Karpas-422 (cell line): ENCODE measurements at places on chromosomes 12 and 14.
A peak's percentile ranks its signal among the peaks of the same experiment; 100 is the strongest.

- no peak for DNase-seq
Measured at GRCh38 chr14:74614508-74615495, 2.8 kb upstream of the LTBP2 start.

DNA sequence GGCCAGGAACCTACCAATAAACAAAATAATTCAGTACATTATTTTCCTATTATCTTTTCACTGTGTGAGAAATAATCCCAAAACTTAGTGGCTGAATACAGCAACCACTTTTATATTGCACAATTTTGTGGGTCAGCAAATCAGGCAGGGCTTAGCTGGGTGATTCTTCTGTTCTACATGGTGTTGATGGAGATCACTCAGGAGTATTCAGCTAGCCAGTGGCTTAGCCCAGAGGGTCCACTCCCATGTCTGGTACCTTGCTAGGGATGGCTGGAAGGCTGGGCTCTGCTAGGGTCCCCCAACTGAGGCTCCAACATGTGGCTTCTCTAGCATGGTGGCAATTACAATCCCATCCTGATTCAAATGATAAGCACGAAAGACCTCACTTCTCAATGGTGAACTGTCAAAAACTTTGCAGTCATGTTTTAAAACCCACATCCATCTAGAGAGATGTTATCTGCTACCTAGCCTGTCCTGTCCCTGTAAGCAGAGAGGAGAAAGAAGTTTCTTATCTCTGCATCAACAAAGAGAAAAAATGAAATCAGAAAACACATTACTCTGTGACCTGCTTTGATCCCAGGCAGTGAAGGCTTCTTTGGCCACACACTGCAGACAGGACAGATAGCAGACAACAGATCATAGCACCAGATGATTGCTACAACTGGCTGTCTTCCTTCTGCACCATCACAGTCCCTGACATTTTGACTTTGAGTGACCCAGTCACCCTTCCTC, 51.0 kb upstream of the MYL2 start:
- no peak for DNase-seq

DNA sequence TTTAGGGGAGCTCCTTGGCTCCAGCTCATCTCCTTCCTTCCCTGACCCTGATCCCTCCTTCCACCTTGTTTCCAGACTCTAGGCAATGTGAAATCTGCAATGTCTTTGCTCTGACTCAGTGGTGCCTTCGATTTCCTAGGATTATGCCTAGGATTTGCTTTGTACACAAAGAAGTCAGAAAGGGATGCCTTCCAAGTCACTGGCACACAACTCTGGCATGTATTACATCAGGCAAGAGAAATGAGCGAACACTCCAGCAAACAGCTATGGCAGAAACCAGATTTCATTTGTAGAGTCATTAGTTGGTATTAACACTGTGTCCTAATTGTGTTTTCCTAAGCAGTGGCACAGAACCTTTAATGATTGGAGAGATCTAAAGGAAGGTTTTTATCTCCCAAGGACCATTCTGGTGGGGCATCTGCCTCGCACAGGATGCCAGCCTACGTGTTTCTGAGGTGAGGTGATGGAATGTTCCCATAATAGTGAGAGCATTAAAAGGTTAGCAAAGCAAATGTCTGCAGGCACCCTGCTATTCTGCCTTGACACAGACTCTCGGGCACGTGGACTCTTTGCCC, 84.9 kb downstream of the WSCD2 start:
- no peak for DNase-seq

GRCh38 chr12:49476091-49476490, 62.7 kb upstream of the KCNH3 start:
- no peak for DNase-seq

GRCh38 chr14:75096959-75097358, 27.5 kb downstream of the ZC2HC1C start:
- no peak for DNase-seq

DNA sequence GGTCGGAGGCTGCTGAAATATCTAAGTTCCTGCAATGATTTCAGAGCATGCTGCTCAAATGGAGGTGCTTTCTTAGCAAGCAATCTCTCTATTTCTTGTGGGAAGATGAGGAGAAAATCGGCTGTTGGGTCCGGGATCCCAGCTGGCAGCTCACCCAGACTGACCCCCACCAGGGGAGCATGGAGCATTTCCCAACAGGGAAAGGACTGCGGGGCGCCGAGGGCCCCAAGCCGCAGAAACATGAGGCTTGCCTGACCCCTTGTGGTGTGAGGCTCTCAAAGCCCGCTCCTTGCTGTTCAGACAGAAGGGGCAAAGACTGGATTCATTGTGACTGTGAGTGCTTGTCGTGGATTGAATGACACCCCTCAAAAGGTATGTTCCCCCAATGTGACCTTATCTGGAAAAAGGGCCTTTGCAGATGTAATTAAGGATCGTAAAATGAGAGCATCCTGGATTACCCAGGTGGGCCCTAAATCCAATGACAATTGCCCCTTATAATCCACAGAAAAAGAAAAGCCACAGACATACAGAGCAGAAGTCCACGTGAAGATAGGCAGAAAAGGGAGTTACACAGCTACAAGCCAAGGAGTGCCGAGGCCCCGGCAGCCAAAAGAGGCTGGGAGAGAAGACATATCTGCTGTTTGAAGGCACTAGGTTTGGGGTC, 116.3 kb upstream of the VASH1 start:
- peak; percentile 79 for DNase-seq

DNA sequence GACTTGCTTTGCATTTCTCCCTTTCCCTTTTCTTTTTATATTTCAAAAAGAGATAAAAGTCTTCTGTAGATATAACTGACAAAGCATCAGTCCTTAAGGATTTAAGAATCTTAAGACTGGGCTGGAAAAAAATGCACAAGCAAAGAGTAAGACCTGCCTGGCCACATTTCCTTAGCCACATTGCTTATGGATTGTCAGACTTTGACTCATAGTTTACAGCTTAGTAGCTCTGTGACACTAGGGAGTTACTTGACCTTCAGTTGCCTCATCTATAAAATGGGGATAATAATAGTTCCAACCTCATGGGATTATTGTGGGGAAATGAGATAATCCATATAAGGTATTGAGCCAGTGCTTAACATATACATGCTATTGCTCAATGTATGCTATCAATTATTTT, 66.4 kb upstream of the STK38L start:
- DNase-seq, result no peak

DNA sequence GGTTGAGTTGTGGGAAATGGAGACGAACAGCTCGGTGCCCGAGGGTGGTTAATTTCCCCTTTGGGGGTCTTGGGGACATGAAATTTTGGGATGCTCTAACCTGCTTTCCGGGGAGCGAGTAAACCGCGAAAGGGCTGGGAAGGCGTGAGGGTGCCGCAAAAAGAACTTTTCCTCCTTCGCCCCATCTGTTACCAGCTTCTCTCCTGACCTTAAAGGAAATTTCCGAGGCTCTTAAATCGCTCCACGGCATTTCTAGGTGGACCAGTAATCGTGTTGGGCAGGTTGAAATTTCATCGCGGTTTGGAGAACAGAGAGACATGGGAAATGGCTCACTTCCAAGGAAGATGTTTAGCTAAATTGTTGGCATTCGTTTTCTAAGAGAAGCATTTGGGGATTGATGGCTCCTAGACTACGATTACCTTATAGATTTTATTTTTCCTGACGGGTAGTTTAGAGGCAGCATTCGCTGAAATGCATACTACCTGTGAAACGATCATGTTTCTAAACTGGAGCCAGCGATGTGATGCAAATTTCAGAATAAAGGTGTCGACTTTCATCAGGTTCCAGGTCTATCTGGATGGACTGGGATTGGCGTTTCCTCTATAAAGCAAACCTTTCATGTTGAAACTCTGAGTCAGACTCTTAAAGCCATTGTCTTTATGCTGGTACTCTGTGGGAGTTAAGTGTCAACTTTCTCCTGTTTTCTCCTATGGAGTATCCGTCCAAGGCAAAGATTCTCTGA, 414.5 kb downstream of the PCNX1 start:
- DNase-seq, result peak; percentile 44

- no peak for DNase-seq
Measured at GRCh38 chr14:71856199-71856919, 75.9 kb upstream of the RGS6 start.

DNA sequence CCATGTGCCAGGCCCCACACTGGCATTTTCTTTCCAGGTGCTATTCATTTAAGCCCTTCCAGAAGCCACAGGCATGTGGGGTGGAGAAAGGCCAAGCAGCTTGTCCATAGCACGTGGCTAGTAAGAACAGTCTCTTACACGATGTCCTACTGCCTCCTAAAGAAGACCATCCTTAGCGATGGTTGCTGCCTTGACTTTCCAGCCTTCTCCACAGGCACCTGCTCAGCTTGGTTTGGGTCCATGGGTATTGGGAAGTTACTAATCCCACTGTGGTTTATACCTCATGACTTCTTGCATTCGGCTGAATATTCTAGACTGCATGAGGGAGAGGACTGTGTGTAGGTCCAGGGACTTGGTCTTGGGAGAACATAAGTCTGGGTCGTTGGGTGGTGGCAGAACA, 49.2 kb downstream of the NINJ2 start:
- DNase-seq, result no peak
